Activated CD8-positive, alpha-beta T cell treated with anti-CD3 and anti-CD28 coated beads for 36 hours (primary cell): ENCODE measurements at places on chromosomes 6 and 20. TPM values are rescaled to one million over a fixed set of nuclear protein-coding genes. Genes with fewer than 3 reads are reported as not detected.

C6orf163 gene
- total RNA-seq, result 1.4 TPM

DNA sequence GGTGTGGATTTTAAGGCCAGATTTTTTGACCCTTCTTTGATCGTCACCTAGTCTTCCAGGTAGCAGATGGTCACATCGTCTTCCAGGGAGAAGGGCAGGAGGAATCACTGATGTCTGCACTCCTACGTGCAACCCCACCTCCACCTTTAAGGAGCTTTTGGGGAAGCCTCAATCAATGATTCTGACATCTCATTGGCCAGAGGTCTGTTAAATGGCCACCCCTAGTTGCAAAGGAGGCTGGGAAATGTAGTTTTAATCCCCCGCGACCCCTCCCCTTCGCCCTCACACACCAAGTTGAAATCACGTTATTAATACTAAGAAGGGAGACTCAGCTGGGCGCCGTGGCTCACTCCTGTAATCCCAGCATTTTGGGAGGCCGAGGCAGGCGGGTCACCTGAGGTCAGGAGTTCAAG lies 151.4 kb downstream of the BCAS1 start:
- H3K4me1 ChIP-seq, result peaks cover 42% of the 10 kb centered on the region
- no peaks in the 10 kb centered on the region for H3K36me3 ChIP-seq
- no peak overlapping the region for H3K27ac ChIP-seq
- H3K27me3 ChIP-seq, result no peaks in the 10 kb centered on the region

DNA sequence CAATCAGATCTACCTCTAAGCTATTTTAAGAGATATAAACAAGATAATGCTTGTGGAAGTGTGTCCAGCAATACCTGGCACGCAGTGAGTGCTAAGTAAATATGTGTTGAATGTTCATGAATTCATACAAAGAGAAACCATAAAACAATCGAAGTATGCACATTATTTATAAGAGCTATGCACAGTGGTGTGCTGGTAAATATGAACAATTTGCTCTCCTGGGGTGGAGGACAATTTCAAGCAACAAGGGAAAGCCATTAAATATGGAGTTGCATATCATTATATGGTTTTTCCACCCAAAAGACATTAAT lies 526.6 kb upstream of the MARCKS start:
- no peaks in the 10 kb centered on the region for H3K4me1 ChIP-seq
- H3K4me3 ChIP-seq, result no peak overlapping the region
- H3K27me3 ChIP-seq, result no peaks in the 10 kb centered on the region
- no peak for DNase-seq

DNA sequence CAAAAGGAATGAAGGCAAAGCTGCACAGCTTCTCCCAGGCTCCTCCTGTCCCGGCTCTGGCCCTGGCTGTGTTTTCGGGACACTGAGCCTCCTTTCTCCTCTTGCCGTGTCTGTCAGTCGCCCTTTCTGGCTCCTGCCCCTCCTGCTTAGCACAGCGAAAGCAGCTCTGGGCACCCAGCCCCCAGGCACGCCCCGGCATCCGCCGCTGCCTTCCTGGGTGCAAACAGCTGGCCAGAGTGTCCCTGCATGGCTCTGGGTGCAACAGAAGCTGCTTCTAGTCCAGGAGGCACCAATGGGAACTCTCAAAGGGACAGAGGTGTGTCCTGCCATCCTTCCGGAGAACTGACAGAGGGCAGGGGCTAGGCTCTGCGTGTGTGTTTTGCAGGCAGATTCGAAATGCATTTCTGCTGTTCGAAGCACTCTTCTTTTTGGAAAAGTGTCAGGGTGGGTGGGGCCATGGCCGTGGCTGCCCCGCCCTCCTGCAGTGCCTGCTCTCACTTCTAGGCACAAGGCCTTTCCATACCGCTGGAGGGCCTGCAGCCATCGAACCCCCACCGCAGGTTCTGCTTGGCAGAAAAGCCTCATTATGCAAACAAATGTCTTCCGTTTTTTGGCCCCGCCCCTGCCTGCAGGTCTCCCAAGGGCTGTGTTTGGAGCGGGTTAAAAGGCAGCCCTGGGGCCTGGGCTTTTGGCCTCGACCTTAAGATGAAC lies 15.5 kb downstream of the COL9A3 start:
- H3K27ac ChIP-seq, result no peak overlapping the region
- H3K4me3 ChIP-seq, result no peak overlapping the region
- H3K4me1 ChIP-seq, result no peaks in the 10 kb centered on the region
- no peaks in the 10 kb centered on the region for H3K36me3 ChIP-seq
- DNase-seq, result no peak

DNA sequence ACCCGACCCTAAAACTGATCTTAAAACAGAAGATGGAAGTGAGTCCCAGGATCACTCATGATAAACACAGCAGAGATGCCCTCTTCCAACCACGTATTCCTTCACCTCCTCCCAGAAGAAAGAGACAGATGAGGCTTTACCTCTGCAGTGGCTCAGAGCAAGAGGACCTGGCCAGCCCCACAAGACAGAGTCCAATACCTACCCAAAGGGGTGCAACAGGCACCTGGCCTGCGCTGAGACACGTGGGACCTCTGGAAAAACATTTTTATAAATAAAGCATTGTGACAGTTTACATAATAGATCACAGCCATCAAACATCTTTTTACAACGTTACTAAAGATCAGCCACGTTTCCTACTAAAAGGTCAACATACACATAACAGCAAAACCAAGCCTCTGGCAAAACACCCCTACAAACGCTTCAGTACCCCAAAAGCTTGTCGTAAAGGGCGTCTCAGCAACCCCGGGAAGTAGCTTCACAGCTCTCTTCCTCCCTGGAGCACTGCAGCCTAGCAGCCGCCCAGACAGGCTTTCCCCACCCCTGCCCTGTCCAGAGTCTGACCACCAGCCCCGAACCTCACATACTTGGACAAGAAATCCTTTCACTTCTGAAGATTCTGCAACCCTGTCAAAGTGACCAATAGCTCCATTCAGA lies 2.9 kb downstream of the TAF4 start:
- DNase-seq, result no peak
- H3K4me3 ChIP-seq, result peak overlapping the region; percentile 75
- H3K27ac ChIP-seq, result no peak overlapping the region
- peaks cover 62% of the 10 kb centered on the region for H3K4me1 ChIP-seq
- H3K27me3 ChIP-seq, result no peaks in the 10 kb centered on the region

DNA sequence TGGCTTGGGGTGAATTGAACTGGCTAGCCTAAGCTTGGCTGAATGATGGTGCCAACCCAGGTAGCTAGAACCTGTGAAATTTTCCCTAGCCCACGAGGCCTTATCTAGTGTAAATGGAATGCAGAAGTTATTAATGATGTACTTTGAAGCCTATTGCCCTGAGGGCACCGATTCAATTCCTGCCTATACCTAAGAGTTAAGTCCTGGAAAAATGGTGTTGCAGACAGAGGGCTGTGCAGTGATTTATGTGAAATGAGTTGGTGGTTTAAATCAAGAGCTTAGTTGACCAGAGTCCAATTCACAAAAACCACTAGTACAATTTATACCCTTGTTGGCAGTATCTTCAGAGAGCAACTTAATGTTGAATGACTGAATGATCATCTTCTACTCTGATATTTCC lies 373.8 kb upstream of the JAG1 start:
- H3K27me3 ChIP-seq, result no peaks in the 10 kb centered on the region
- H3K27ac ChIP-seq, result no peak overlapping the region
- H3K4me1 ChIP-seq, result no peaks in the 10 kb centered on the region
- no peaks in the 10 kb centered on the region for H3K36me3 ChIP-seq
- no peak for DNase-seq

- H3K27ac ChIP-seq, result no peak overlapping the region
- no peaks in the 10 kb centered on the region for H3K4me1 ChIP-seq
- H3K4me3 ChIP-seq, result no peak overlapping the region
- peaks cover 47% of the 10 kb centered on the region for H3K36me3 ChIP-seq
- no peaks in the 10 kb centered on the region for H3K27me3 ChIP-seq
- no peak for DNase-seq
Observed at GRCh38 chr20:18541741-18542140, 25.5 kb upstream of the SMIM26 start.

BTN1A1 gene
- total RNA-seq, result not detected

BFSP1 gene
- 0.18 TPM for total RNA-seq

DNA sequence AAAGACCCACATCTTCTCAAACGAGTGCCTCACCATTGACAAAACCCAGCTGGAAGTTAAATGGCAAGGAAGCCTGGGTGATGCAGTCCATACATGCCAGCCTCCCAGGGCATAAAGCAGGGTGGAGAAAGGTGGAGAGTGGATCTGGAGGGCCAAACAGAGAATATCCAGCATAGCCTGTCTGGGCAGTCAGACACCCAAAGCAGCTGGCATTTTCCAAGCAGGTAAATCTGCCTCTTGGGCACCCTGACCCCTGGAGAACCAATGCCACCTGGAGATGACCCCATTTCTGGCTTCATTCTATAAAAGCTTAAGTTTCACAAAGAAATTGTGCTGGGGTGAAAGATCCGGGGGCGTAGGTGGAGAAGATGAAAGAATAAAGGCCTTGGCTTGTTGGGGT lies 5.1 kb upstream of the SRPK1 start:
- peaks cover 1% of the 10 kb centered on the region for H3K36me3 ChIP-seq
- no peaks in the 10 kb centered on the region for H3K27me3 ChIP-seq
- H3K4me3 ChIP-seq, result no peak overlapping the region
- no peak for DNase-seq
- no peak overlapping the region for H3K27ac ChIP-seq

DNA sequence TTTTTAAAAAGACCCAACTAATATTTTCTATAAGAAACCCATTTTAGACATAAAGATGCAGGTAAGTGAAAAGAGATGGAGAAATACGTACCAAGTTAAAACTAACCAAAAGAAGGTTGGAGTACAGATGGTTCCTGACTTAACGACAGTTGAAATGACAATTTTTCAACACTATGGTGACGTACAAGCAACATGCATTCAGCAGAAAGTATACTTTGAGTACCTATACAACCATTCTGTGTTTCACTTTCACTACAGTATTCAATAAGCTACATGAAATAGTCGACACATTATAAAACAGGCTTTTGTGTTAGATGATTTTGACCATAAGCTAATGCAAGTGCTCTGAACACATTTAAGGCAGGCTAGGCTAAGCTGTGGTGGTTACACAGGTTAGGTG lies 228.9 kb downstream of the RNGTT start:
- H3K36me3 ChIP-seq, result peaks cover 46% of the 10 kb centered on the region
- H3K4me1 ChIP-seq, result peaks cover 14% of the 10 kb centered on the region
- no peaks in the 10 kb centered on the region for H3K27me3 ChIP-seq

ACTL10 gene
- 2.4 TPM for total RNA-seq

HSPA1A gene
- 37.8 TPM for total RNA-seq

- no peak overlapping the region for H3K27ac ChIP-seq
- H3K36me3 ChIP-seq, result no peaks in the 10 kb centered on the region
- no peak for DNase-seq
- no peak overlapping the region for H3K4me3 ChIP-seq
- H3K27me3 ChIP-seq, result peaks cover 4% of the 10 kb centered on the region
Observed at GRCh38 chr6:156557911-156558259, 219.3 kb upstream of the ARID1B start.

DNA sequence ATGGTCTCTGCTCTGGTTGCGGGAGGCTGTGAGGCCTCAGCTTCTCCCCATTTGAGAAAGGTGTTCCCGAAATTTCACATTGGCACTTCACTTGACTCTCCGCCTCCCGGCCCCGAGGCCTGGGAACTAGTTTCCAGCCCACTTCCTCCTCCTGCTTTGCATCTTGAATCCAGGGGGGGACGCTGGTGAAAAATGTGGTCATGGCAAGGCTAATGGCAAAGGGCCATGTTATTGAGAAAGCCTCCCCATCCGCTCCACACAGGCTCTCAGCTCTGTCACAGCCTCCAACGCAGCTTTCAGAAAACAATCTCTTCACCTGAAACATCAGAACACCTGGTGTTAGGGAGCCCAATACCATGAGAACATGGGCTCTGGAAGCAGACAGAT lies 5.6 kb downstream of the PLAGL2 start:
- no peaks in the 10 kb centered on the region for H3K27me3 ChIP-seq
- H3K4me3 ChIP-seq, result peak overlapping the region; percentile 99
- H3K27ac ChIP-seq, result peak overlapping the region; percentile 92
- H3K36me3 ChIP-seq, result peaks cover 94% of the 10 kb centered on the region
- peaks cover 62% of the 10 kb centered on the region for H3K4me1 ChIP-seq

DNA sequence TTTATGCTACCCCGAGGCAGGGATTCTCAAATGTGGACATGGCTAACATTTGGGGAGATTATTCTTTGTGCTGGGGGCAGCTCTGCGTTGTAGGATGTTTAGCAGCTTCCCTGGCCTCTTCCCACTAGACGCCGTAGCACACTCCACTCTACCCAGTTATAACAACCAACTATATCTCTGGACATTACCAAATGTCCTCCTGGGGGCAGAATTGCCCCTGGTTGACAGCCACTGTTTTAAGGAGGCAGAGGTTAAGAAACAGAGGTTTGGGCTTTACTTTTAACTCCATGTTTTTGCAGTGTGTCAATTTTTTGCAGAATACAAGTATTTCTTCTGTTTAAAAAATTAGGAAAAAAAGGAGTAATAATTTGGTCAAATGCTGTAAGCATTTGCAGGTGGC lies 56.2 kb upstream of the BMP6 start:
- H3K27me3 ChIP-seq, result peaks cover 5% of the 10 kb centered on the region
- no peak overlapping the region for H3K4me3 ChIP-seq
- no peak for DNase-seq
- no peak overlapping the region for H3K27ac ChIP-seq

GRCh38 chr6:144155529-144155928 lies 5.2 kb downstream of the STX11 start:
- no peak overlapping the region for H3K4me3 ChIP-seq
- DNase-seq, result no peak
- peak overlapping the region; percentile 58 for H3K27ac ChIP-seq
- peaks cover 73% of the 10 kb centered on the region for H3K36me3 ChIP-seq
- H3K4me1 ChIP-seq, result peaks cover 55% of the 10 kb centered on the region
- no peaks in the 10 kb centered on the region for H3K27me3 ChIP-seq

- H3K27me3 ChIP-seq, result peaks cover 10% of the 10 kb centered on the region
- H3K4me1 ChIP-seq, result no peaks in the 10 kb centered on the region
- no peak overlapping the region for H3K27ac ChIP-seq
- no peak for DNase-seq
- H3K4me3 ChIP-seq, result no peak overlapping the region
Observed at GRCh38 chr20:40144581-40144980, 544.5 kb downstream of the MAFB start.

RBBP8NL gene
- total RNA-seq, result not detected

DYNLT2 gene
- total RNA-seq, result 2.4 TPM

DNA sequence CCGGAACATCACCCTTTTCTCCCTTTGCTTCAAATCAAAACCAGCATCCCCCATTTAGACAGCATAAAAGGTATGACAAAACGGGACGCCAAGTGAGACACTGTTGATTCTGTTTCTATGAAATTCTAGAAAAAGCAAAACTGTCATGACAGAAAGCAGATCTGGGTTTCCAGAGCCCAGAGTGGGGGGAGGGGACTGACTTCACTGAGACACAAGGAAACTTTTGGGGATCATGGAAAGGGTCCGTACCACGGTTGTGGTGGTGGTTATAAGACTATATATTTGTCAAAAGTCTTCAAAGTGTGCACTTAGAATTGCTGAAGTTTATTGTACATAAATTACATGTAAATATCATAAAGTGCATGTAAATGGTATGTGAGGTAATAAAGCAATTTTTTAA lies 82.6 kb downstream of the SLC22A3 start:
- no peak overlapping the region for H3K4me3 ChIP-seq
- H3K36me3 ChIP-seq, result no peaks in the 10 kb centered on the region
- peaks cover 10% of the 10 kb centered on the region for H3K4me1 ChIP-seq
- peaks cover 49% of the 10 kb centered on the region for H3K27me3 ChIP-seq
